ENCODE measurements at places on chromosomes 3 and 15. TPM values are rescaled to one million over a fixed set of nuclear protein-coding genes. Genes with fewer than 3 reads are reported as not detected.

Gene MASP1
- 15.1 TPM for total RNA-seq

Gene NPAP1
- 0.11 TPM for total RNA-seq

Gene SLC22A14
- total RNA-seq = 0.32 TPM

Gene EIF4E3
- total RNA-seq = 7.8 TPM

Gene SCAANT1
- not detected for total RNA-seq

Gene ANKRD34C
- total RNA-seq = not detected

Gene HES1
- 92.6 TPM for total RNA-seq

Gene CPN2
- not detected for total RNA-seq

Gene CLDND1
- 84.1 TPM for total RNA-seq

Gene STAC
- total RNA-seq = 0.13 TPM

Gene MST1
- total RNA-seq = 3.1 TPM

Gene LTK
- 0.13 TPM for total RNA-seq

Gene ST3GAL6
- 1.3 TPM for total RNA-seq

Gene LPP
- 95.1 TPM for total RNA-seq

Gene ACP3
- total RNA-seq = not detected

Gene TJP1
- total RNA-seq = 92.2 TPM

Gene ANKRD63
- not detected for total RNA-seq

Gene KLF15
- total RNA-seq = 2.2 TPM

Gene LRRIQ4
- under 0.01 TPM for total RNA-seq

Gene CHRFAM7A
- 4.3 TPM for total RNA-seq

Data from articular chondrocyte of knee joint (primary cell).